Urothelium cell line (cell line): ENCODE measurements at places on chromosomes 4 and X.

DNA sequence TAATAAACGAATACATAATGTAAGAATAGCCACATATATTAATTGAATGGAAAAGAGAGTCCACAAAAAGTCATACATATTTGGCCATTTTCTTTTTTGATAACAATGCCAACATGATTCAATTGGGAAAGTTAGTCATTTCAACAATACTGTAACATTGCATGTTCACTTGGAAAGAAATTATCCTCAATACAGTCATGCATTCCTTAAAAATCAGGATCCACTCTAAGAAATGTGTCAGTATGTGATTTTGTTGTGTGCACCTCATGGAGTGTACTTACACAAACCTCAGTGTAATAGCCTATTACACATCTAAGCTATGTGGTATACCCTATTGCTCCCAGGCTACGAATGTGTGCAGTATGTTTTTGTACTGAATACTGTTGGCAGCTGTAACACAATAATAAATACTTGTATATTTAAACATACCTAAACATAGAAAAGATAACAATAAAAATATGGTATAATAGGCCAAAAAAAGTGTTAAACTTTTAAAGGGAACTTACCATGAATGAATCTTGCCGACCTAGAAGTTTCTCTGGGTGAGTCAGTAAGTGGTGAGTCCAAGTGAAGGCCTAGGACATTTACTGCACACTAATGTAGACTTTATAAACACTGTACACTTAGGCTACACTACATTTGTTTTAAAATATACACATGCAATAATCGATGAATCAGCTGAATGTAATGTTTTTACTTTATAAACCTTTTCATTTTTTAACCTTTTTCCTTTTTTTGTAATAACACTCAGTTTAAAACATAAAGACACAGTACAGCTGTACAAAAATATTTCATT is 806.8 kb downstream of the PCDH18 start:
- no peak for DNase-seq

GRCh38 chr4:3670521-3671519 is 95.4 kb upstream of the ADRA2C start:
- DNase-seq, result no peak

GRCh38 chr4:67603310-67604028 is 44.9 kb downstream of the STAP1 start:
- no peak for DNase-seq

DNA sequence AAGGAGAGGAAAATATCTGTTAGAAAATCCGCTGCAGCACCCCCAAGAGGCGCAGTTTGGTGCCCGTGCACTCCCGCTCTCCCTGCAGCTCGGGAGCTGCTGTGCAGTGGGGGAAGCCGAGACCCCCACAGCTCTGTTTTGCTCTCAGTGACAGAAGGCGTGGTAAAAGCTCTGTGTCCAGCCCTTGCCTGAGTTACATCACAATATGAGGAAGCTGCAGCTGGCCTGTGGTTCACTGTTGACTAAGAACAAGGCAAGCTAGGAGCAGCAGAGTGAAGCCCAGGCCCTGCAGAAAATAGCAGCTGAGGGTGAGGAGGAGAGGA is 88.5 kb upstream of the ADRA2C start:
- no peak for DNase-seq
